ENCODE measurements at places on chromosomes 6 and 20. TPM values are rescaled to one million over a fixed set of nuclear protein-coding genes. Genes with fewer than 3 reads are reported as not detected.

TTBK1 gene
- polyA plus RNA-seq, result 2.3 TPM

TRAPPC3L gene
- polyA plus RNA-seq, result 0.37 TPM

GSTA3 gene
- 8.9 TPM for polyA plus RNA-seq

ID4 gene
- 51.6 TPM for polyA plus RNA-seq

FAM209B gene
- polyA plus RNA-seq, result 153 TPM

TFAP2B gene
- 0.63 TPM for polyA plus RNA-seq

All from testis (tissue), 5 donors.